WERI-Rb-1 (cell line): ENCODE measurements at places on chromosomes 7 and 10.
A peak's percentile ranks its signal among the peaks of the same experiment; 100 is the strongest.

DNA sequence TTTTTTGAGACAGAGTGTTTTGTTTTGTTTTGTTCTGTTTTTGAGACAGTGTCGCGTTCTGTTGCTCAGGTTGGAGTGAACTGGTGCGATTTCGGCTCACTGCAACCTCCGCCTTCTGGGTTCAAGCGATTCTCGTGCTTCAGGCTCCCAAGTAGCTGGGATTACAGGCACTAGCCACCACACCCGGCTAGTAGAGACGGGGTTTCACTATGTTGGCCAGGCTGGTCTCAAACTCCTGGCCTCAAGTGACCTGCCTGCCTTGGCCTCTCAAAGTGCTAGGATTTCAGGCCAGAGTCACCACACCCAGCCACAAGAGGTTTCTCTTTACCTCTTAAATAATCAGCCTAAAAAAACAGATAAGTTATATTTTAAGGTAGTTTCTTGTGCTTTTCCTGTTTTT, 8.7 kb upstream of the ARHGAP12 start:
- DNase-seq = no peak

GRCh38 chr10:58177362-58177947, 90.2 kb downstream of the IPMK start:
- DNase-seq = no peak

DNA sequence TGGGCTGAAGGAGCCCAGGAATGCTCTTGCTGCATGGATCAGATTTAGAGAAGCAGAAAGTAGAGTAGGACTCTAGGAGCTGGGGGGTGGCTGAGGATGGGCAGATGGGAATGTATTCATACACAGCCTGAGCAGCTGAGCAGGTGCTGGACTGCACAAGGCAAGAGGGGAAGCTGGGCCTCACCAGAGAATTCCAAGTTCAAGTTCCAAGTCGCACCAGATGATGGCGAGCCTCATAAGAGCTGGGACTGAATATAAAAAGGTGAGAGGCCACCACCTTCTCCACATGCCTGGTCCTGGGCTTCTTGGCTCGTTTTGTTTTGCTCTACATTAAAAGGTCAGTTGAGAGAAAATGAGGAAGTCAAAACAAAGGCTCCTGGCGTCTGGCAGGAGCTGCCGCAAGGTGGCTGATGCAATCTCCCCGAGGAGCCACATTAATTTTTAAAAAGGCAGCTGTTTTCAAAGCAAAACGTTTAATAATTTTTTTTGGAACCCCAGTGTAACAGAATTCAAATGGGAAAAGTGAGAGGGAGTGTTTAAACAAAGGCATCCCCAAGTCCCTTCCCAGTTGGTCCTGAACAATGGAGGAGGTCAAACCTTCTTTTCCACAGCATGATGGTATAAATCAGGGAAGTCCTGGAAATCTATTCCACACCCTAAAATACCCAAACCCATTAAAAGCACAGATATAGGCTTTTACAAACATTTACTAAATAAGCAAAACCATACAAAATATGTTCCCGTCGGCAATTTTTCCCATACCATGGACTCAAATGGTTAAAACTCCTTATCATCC, 9.5 kb downstream of the CYREN start:
- no peak for DNase-seq

DNA sequence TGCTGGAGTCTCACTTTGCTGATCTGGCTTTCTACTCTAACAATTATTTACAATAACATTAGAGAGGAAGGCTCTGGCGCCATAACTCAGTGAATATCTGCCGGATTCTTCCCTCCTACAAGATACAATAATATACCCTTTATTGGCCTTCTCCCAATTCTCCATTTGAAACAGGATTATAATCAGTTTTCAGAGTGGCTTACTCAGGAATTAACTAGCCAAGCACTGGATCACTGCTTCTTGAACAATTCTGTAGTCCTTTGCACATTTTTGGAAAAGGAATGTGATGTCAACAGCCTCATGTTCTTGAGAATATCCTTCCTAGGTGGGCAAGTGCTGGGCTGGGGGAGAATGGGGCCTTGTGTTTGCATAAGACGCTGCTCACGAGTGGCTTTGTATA, 125.9 kb downstream of the HIPK2 start:
- no peak for DNase-seq

GRCh38 chr10:49200854-49201253, 12.7 kb upstream of the TMEM273 start:
- no peak for DNase-seq

GRCh38 chr10:60817398-60817805, 39.1 kb downstream of the CDK1 start:
- DNase-seq = no peak

- no peak for DNase-seq
These were observed 128.4 kb downstream of the NRBF2 start for GRCh38 chr10:63261496-63261895.

DNA sequence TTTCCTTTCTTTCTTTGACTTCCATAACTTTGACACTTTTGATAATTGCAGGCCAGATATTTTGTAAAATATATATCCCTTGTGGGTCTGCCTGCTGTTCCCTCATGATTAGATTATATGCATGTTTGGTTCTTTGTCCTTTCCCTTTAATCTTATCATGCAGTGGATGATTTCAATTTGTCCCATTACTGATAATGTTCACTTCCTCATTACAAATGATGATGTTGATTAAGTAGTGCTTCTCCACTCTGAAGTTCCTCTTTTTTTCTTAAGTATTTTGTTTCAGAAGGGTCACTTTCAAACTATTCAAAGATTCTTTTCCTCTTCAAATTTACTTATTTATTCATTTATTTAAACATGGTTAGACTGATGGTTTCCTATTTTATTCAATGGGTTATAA, 898.1 kb downstream of the XPNPEP1 start:
- no peak for DNase-seq

DNA sequence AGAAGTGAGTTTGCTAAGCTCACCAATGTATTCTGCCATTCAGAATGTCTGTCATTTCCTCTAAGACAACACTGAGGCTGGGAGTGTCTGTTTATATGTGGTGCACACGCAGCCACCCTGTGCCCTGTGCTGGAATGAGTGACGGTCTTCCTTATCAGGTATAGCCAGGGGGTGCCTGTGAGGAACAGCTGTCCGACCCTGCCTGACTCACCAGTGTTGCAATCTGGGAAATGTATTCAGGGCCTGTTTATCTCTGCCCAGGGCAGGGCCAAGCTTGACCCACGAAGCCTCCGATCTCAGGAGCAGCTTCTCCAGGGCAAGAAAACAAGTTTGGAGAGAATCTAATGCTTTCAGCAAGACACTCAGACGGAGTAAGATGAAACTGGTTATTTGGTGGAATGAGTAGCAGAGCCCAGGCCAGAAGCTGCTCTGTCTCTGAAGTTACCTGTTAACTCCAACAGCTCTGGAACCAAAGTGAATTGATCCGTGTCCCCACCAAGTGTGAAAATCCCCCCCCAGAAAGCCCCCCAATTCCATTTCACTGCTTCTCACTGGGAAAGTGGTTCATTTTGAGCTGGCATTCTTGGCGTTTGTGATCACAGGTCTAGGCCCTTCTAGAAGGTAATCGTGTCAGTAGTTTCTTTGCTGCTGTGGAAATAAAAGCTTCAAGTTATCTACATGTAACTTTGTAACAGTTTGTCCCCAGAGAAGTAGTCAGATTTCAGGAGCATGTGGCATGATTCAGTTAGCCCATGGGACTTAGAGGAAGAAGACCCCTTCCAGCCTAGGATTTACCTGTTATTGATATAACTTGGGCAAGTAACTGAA, 6.1 kb upstream of the UBE2H start:
- DNase-seq = peak; percentile 40

GRCh38 chr7:91405092-91405788, 141.0 kb downstream of the FZD1 start:
- DNase-seq = no peak

- peak; percentile 39 for DNase-seq
These were observed 678 bp downstream of the SH2B2 start for GRCh38 chr7:102287111-102287980.

DNA sequence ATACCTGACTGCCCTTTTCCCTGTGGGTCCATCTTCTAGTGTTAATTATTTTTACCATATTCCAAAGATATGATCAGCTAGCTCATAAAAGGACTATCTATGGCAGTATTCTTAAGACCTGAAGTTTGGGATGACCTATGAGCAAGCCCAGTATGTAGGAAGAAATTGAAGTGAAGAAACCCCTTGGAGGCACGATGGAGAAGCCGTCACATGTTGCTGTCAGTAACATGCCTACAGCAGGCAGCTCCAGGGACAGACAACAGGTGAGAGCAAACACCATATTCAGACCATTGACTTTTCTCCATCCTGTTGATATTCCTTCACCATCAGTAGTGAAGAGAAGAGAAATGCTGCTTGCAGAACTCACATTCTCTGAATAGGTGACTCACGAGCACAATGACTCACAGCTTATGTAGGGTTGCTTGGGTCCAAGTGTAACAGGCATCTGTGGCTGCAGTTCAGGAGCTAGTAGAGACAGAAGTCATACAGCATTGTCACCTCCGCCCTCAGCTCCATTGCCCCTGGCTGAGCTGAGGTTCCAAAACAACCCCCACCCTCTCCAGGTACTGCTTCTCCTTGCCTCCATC, 8.4 kb upstream of the LYZL2 start:
- no peak for DNase-seq

DNA sequence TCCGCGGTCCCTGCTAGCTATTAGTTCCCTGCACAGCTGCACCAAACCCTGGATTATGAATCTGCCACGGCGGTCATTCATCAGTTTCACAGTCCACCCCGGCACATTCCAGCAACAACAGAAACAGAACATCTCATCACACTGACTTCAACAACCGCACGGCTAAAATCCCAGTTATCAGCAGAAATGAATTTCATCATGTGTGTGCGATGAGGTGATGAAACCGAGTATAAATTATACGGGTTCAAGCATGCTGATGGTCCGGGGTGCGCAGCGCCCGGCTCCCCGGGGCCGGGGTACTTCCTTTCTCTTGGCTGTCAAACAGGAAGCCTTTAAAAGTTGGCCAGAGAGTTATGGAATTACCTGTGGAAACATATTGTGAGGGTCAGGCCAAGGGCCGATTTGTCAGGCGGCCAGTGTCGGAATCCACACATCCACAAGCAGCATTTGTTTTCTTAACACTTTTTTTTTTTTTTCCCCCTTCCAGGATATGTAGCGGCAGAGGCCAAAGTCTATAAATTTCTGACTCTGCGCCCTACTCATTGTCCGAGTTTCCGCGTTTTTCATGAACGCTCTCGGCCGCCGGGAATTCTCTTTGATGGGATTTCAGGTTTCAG, 420.9 kb upstream of the MGMT start:
- no peak for DNase-seq

DNA sequence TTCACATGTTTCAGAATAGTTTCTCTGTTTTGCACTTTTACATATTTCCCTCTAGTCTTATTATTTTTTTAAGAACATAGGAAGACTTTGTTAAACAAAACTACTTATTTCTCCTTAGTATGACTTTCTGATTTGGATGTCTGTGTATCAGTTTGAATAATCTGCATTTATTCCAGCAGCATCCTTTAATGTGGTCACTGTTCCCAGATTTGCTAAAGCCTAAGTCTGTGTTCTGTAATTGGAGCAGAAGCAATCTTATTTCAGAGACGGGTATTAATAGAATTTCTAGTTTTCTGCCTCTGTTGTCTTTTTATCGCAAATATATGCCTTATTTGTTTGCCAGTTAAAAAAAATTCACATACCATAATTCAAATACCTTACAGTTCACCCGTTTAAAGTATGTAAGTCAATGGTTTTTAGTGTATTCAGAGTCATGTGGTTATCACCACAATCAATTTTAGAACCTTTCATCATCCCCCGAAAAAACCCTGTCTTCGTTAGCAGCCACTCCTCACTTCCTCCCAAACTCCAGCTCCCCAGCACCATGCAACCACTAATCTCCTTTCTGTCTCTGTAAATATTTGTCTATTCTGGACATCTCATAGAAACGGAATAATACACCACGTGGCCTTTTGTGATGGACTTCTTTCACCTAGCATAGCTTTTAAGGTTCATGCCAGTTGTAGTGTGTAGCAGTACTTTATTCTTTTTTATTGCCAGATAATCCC, 58.7 kb downstream of the INPP5F start:
- DNase-seq = no peak

GRCh38 chr10:21020545-21020944, 123.4 kb upstream of the NEBL start:
- peak; percentile 61 for DNase-seq

- no peak for DNase-seq
These were observed 17.0 kb downstream of the TRPV5 start for GRCh38 chr7:142916508-142916907.

DNA sequence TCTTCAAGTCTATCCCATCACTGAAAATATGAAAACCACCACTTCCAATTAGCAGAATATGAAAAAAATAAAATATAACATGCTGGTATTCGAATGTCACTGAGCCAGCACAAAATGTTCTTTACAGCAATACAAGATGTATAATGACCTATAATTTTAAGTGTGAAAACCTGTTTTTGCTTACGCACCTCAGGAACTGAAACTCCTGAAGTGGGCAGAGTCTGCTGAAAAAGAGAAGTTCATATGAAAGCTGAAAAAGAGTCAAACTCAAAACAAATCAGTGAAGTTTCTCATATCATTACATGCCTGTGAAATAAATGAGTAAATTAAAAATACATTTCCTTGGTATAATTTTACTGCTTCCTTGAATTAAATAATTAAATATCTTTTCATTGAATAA, 272.5 kb downstream of the DGKB start:
- no peak for DNase-seq

DNA sequence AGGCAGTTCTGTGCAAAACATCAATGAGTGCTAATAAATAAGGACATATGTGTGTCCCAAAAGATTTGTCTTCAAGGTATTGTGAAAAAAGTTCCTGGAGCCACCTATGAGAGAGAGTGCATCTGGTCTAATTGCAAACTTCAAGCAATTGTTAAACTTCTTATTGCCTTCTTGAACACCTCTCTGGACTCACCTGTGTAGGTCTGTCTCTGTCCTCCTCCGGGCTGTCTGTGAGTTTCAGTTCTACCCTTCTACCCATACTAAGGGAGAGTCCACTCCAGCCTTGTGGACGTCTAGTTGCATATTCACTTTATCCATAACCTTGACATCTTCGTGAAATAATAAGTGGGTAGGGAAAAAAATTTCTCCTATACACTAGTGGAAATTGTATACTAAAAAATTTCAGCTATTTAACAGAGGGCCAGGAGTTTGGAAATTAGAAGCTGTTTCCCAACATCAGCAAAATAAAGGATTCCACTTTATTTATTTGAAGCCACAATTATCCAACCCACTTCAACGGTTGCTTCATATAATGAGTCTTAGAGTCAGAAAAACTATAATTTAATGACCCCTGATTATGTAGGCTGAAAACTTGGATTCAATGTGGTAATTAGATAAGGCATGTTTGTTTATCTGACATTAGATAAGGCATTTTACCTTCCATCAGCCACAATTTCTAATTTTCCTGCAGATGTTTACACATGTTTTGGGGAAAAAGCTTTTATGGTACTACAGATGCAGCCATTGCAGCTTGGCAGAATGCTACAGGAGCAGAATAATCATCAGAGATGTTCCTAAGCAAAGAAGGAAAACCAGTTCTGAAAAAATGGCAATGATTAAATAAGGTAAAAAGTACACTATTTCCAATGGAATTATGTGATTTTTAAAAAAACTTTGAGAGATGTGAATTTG, 150.8 kb upstream of the FAM3C start:
- DNase-seq = no peak

GRCh38 chr7:7349156-7349555, 166.8 kb downstream of the C1GALT1 start:
- no peak for DNase-seq

GRCh38 chr7:1397491-1398327, 61.6 kb downstream of the MICALL2 start:
- DNase-seq = no peak
